ENCODE measurements at places on chromosomes 5 and 9.

DNA sequence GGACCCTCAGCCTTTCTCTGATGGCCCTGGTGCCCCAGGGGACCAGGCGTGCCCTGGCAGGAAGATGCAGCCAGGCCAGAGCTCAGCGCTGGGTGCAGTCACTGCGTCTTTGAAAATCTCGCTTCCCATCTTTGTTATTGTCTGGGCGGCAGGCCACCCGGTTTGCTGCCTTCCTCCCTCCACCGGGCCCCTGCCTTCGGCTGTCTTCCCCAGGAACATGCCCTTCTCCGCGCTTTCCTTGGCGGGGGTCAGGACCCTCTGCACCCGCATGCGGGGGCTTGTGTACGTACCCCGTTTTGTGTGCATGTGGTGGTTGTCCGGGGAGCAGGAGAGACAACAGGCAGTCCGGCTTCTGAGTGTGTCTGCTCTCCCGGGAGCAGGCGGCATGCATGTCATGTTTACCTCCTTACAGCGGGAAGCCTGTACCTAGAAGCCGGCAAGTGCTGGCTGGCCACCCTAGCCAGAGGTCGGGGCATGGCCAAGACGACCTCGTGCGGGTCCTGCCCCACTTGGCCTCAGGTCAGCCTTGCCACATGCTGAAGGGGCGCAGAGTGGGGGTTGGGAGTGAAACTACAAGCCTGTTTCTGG lies 49.5 kb downstream of the DAB2IP start:
- DNase-seq: no peak

DNA sequence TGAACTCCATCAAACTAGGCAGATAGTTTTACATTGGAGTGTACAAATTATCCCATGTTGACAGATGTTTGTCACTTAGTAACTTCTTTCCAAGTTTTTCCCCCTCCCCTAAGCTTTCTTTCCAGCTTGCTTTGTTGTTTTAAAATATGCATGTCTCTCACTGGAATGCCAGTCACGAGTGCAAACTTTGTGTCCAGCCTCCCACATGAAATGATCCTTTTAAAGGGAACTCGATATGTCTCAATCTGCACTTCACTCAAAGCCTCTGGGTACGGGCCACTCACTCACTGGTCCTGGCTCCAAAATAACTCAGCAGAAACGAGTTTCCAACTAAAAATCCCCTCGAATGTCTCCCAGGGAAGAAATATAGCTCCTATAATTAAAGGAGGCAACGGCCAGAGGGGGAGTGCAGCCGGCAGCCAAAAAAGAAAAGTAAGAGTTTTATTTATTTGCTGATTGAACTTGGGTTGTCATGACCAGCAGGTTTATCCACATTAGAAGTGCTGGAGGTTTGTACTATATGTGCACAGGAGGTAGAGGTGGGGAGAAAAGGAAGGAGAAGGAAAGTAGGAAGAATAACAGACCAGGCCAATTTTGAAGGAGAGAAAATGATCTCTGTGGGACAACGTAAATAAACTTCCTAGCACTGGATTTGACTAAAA lies 17.5 kb downstream of the NR2F1 start:
- DNase-seq: no peak

- no peak for DNase-seq
Observed at GRCh38 chr9:91103931-91104330, 257.8 kb downstream of the AUH start.

- no peak for DNase-seq
Observed at GRCh38 chr5:12023614-12024241, 119.5 kb upstream of the CTNND2 start.

DNA sequence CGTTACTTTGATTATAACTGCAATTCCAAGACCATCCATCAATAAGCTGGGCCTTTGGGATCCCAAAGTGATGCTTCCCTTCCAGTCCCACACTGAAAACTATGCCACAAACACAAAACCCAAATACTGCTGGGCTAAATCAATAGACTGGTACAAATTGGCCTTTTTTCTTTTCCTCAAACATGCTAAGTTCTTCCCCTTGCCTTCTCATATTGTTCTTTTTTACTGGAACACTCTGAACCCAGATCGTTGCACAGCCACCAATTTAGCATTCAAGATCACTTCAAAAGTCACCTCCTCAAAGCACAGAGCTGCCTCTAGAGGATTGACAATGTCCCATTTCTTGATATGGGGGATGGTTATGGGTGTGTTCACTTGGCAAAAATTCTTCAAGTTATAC lies 66.0 kb downstream of the ACTL7B start:
- no peak for DNase-seq

GRCh38 chr5:124238350-124238749 lies 508.1 kb downstream of the ZNF608 start:
- no peak for DNase-seq

- DNase-seq: no peak
Observed at GRCh38 chr5:126988021-126988569, 42.3 kb downstream of the MARCHF3 start.

- peak; percentile 58 for DNase-seq
Observed at GRCh38 chr9:27150746-27151406, 41.9 kb downstream of the TEK start.

DNA sequence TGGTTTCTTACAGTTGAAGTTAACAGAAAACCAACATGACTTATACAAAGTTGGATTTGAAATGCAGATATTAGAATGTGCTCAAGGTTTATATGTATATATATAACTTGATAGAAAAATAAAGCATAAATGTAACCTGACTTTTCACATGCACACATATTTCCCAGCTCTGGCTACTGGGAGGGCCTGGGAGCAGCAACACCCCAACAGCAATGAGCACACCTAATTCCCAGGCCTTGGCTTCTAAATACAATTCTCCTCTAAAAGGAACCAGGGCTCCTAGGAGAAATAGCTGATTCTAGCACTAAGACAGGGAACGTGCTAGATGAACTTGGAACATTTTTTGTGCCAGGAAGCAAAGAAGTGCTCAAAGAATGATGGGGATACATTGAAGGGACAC lies 42.1 kb downstream of the DENND1A start:
- DNase-seq: no peak

- DNase-seq: no peak
Observed at GRCh38 chr9:22413884-22414283, 32.7 kb upstream of the DMRTA1 start.

DNA sequence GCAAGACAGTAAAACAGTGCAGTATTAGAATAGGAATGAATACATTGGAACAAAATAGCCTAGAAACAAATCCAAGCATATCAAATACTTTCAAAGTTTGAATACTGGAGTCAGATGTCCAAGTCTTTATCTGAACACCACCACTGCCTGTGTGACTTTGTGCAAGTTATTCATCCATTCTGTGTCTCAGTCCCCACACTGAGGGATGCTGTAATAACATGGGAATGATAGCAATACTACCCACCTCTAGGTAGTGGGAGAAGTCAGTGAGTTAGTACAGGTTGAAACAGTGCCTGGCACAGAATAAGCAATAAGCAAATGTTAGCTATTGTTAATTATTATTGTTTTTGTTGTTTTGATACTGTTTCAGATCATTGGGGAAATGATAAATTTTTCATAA lies 130.9 kb downstream of the SUSD1 start:
- DNase-seq: no peak

DNA sequence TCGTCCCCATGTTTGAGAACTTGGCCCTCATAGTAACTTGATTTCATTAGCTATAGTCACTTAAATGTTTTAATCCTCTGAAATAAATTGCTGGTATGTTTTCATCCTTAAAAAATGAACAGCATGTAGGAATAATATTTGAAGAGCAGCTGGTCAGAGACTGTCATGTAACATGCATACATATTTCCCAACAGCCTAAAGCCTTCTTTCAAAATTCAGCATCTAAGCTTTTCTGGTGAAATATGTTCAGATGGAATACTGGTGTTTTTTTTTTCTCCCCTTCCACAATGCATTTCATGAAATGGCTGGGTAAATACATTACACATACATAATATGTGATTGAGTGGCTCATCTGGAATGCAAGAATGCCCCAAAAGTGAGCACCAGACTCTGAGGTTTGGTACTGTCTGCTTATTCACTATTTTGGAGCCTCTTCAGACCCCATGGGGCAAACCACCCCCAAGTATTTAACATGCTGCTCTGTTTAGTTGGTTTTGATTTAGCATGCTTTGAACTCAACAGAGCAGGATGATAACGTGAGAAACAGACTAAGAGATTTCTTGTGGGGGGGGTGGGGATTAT lies 94.0 kb downstream of the SMARCA2 start:
- peak; percentile 97 for DNase-seq

DNA sequence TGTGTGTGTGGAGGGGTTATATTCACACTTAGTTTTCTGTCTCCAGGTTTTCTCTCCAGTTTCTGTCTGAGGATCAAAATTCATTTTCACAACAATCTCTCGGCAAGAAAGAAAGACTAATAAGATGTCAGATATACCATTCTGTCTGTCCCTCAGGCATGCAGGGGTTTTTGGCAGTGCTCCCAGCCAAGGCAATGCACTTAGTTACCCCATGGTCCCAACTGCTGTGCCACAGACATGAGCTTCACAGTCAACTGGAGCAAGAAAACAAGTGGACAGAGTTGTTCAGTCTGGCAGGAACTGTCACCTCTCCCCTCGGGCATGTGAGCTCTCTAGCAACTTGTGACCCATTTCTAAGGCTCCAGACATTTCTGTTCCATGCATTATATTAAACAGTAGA lies 101.7 kb upstream of the LHFPL2 start:
- DNase-seq: no peak

DNA sequence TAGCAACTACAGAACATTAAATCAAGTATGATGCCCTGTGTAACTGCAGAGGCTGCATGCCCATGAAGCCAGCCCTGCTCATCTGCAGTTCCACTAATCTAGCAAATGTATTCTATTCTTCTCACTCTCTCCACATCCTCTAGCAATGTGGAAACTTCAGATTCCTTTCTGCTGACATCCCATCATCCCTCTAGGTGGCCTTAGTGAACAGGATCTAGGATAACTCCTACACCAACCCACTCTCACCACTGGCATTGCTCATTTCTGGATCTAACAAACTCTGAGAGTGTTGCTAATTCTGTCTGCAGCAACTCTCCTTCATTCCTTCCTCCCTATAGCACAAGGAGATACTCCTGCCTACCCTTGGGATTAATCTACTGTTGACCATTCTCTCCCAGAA lies 80.8 kb downstream of the FAM81B start:
- peak; percentile 8 for DNase-seq

DNA sequence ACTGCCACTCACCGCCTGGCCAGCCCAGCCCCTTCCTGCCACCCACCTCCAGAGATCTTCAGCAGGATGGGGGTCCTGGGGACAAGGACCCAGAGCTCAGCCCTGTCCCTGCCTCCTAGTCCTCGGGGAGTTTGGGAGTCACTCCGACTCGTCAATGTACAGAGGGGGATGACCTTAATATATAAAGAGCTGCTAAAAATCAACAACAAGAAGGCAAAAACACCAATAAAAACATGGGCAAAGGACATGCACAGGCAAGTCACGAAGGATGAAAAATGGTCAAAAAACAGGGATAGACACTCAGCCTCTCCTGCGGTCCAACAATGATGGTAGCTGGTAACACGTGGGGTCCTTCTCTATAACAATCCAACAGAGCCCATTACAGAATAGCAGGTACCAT lies 4.7 kb upstream of the ASB6 start:
- no peak for DNase-seq

DNA sequence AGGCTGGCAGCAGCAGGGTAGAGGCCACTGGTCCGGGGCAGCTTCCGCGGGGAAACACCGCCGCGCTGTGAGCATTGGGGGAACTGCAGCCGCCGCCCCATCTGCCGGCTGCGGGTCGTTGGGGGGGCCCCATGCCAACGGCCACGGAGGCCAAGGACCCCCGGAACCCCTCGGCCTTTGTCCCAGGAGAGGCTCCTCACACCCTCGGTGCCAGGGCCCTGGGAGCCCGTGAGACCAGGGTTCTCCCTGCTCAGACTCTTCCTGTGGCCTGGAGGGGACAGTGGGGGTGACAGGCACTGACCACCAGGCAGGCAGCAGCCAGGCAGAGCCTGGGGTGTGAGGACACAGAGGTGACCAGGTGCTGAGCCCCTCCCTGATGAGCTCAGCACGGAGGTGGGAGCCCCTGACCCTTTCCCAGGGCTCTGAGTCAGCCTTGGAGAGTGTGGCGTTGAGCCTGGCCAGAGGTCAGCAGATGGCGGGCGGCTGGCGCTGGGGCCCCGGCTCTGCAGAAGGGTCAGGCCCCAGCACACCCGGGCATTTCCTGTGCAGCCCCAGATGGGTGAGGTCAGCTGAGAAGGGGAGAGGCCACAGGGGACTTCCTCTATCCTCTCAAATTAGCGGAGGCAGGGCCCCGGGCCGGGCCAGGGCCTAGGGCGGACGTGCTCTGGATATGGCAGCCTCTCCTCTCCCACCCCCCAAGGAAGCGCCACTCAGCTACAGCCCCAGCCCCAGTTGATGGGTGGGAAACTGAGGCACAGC lies 17.9 kb upstream of the EGFL7 start:
- no peak for DNase-seq
